ENCODE measurements at places on chromosomes 7 and 10.

DNA sequence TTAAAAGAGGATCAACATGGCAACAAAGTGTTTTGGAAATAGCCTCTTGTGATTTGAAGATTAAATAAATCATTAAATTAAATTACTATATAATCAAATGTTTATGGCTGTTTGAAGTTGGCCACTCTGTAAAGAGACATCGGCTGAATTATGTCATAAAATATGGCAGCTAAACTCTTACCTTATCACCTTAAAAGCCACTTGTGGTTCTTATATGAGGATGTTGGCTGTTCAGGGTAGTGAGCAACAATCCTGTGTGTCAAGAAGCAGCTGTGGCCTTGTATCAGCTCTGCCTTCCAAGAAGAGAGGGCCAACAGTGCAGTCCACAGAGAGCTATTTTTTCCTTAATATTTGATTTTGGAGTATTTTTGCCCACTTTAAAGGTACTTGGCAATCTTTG, 113.4 kb upstream of the CDK6 start:
- no peak for DNase-seq

GRCh38 chr7:36393826-36394225, 4.2 kb downstream of the ANLN start:
- no peak for DNase-seq

- no peak for DNase-seq
Observed at GRCh38 chr7:131327049-131327625, 539 bp upstream of the MKLN1 start.

DNA sequence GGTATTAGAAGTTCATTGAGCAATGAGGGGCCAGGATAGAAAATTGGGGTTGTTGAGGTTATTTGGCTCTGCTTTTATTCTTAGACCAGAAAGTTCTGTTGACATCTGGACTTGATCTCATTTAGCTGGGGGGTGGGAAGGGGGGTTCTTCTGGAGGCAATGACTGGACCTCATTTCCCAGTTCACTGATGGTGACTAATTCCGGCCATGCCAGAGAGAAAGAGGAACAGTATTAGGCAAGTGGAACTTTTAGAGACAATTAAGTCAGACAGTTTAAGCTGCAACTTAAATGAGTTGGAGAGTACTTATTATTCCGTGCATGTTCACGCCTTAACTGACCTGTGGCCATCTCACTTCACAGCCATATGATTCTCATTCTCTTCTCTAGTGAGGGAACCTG, 512.5 kb downstream of the REEP3 start:
- DNase-seq = no peak

- no peak for DNase-seq
Observed at GRCh38 chr7:101632641-101633040, 3.5 kb upstream of the MYL10 start.

DNA sequence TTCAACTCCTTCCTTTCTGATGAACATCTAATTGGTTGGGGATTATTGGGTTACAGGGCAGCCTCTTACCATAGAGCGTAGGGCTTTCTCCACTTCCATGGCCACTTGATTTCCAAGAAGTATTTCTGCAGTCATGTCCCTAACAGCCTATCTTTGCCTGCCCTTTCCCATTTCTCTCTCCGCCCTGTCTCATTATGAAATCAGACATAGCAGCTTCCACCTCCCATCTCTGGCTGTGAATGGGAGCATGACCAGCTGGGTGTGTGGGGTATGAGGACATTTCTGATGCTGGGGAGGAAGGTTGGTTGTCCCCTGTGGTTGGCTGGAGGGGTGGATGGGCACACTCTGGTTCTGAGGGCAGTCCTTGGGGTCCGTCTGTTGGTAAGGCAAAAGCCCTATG, 41.2 kb downstream of the ADCYAP1R1 start:
- DNase-seq = no peak

GRCh38 chr10:31819391-31819820, 109.2 kb downstream of the ARHGAP12 start:
- DNase-seq = no peak

DNA sequence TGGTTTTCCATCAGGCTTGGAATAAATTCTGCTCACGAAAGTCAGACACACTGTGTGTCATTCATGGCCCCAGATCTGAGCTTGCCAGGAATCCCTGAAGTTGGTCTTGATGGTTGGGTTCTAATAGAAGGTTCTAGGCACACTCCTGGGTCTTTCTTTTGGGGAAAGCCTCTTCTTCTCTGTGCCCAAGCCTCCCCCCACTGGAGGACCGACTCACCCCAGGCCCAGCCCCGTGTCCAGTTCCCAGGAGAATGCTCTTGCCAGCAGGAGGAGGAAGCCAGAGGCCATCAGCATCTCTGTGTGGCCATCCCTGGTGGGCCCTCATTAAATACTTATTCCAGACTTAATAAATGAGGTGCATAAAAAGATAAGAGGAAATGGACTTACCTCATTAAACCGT, 548.0 kb downstream of the TCERG1L start:
- DNase-seq = no peak

DNA sequence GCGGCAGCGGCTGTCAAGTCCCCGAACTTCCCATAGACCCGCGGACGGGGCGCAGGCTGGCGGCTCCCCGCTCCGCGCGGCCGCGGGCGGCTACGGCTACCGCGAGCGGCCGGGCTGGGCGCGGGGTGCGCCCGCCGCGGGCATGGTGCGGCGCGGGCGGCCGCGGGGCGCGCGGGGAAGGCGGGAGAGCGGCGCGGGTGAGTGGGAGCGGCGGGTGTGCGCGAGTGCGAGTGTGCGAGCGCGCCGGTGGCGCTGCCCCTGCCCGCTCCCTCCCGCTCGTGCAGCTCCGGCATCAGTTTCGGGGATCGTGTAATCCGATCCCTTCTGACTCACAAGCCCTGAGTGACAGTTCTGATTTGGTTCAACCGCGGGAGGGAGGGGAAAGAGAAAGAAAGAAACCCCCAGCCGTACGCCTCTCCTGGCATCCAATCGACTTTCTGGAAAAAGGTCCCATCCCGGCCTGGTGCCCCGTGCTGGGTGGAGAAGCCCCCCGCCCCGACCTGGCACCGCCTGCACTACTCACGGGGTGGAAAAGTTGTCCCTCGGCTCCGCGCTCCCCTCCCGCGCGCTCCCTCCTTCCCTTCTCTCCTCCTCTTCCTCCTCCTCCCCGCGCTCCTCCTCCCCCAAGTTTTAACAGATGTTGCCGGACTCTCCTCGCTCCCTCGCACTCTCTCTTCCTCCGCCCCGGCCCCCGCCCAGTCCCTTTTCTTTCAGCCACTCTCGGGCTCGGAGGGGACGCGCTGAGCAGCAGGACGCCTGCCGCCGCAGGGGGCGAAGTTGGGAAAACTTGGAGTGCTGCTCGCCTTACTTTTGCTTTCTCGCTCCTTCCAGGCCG, at the start of gene GLI3:
Gene GLI3 (minus strand): TSS at position 234 of the 835 bp plus-strand sequence. CDS start 13,956 bp downstream, outside the sequence.
- no peak for DNase-seq

DNA sequence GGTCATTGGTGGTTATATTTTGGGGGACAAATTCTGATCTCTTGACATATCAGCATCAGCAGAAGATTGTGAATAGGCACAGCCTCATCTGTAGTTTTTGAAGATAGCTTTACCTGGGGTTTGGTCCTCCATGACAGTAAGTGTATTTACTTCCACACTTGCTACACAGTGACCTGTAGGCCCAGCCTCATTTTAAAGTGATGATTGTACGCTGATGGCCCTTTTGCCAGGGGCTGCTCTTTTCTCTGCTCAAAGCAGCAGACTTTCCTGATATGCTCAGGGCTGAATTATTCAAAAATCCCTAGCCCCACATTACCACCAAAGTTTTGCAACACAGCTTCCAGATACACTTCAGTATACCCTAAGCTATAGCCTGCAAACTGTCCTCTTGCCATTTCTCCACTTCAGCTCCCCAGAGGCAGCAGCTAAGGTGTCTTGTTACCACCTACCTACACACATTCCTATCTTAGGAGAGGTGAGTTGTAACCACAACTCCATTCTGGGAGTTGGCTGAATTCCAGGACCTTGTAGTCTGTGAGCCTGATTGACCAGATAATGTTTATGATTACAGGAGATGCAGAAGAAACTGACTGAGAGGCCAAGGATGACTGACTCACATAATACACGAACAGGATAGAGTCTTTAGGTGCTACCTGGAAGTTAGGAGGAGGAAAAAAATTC, 6.0 kb downstream of the ASB4 start:
- DNase-seq = no peak

- no peak for DNase-seq
Observed at GRCh38 chr10:1942478-1942877, 205.2 kb upstream of the ADARB2 start.

GRCh38 chr7:38360776-38361175, 87.3 kb upstream of the TARP start:
- DNase-seq = no peak

DNA sequence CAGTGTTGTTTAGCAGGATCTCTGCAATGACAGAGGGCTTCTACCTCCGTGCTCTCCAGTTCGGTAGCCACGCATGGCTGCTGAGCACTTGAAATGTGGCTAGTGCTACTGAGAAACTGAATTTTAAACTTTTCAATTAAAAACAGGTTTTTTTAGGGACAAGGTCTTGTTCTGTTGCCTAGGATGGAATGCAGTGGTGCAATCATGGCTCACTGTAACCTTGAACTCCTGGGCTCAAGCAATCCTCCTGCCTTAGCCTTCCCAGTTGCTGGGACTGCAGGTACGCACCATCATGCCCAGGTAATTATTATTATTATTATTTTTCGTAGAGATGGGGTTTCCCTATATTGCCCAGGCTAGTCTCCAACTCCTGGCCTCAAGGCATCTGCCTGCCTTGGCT, 13.4 kb upstream of the SFRP5 start:
- DNase-seq = no peak

DNA sequence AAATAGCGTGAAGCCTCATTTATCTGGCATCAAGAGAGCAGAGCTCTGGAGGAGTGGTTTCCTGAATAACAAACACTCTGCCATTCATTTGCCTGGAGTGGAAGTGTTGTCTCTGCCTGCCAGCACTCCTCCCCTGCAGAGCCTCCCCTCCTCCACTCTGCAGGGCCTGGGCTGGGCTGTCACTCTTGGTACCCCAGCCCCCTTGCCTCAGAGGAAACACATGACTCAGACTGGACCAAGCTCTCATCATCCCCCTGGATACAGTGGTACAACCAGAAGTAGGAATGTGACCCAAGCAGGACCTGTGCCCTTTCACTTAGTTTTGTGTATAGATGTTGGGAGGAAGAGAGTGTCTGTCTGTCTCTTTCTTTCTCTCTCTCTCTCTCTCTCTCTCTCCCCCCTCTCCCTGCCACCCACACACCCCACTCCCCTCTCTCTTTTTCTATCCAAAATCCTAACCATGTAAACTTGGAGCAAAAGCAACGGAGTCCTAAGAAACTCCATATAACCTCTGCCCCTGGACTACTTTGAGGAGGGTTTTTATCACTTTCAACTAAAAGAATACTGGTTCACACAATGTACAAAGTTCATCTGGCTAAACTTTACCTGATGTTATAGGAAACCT, 43.9 kb downstream of the DOCK4 start:
- DNase-seq = no peak

GRCh38 chr7:26928703-26929347, 64.4 kb upstream of the SKAP2 start:
- DNase-seq = no peak

DNA sequence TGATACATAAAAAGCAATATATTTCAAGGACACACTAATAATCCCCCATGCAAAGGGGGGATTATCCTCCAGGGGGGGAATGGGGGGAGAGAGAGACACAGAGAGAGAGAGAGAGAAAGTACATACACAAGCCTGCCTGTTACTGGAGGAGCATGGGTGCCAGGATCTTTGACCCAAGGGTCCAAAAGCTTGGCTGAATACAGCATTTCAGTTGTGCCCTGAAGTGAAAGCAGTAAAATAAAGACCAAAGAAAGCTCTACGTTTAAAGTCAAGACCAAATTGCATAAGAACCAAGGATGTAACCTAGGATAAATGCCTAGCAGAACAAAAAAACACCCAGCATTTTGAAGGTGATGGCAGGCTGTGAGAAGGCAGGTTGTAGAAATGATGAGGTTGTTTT, 27.8 kb upstream of the ITGB8 start:
- no peak for DNase-seq

GRCh38 chr10:60989400-60989876, 45.5 kb upstream of the RHOBTB1 start:
- no peak for DNase-seq

DNA sequence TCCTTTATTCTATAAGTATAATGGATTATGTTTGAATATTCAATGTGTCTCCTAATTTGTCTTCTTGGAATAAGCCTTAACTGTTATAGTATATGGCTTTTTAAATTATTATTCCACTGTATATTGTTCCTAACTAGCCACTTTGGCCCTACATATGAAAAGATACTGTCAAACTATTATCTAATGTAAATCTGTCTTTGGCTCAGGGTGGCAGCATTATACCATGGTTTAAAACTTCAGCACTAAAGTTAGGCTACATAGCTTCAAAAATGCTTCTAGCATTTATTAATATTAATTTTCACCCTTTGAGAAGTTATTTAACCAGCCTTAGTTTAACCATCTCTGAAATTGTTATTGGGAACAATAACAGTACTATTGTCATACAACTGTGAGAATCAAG, 543.1 kb upstream of the MBL2 start:
- no peak for DNase-seq

DNA sequence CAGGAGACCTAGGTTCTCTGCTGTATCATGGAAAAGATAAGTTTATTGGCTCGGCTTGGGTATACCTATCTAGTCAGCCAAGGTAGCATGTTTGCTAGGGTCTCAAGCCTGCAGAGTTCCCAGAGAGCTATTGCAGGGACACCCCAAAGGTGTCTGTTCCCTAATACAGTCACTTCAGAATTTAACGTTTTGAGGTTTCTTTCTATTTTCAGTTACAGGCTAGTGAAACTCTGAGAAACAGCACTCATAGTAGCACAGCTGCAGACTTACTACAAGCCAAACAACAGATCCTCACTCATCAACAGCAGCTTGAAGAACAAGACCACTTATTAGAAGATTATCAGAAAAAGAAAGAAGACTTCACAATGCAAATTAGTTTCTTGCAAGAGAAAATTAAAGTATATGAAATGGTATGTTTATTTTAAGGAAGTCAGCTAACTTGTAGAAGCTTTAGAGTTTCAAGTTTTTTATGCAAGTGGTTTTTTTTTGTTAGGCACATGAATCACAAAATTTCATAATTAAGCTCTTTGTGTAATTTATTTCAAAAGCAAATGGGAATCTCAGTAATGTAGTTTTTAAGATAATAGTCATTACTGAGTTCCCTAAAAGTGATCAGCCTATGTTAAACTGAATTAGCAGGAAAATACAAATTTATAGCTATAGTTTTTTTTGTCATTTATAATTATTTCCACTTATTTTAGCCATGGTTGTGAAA, 54.9 kb downstream of the AKAP9 start:
- DNase-seq = no peak

- no peak for DNase-seq
Observed at GRCh38 chr7:144414815-144415214, 11.3 kb upstream of the NOBOX start.

DNA sequence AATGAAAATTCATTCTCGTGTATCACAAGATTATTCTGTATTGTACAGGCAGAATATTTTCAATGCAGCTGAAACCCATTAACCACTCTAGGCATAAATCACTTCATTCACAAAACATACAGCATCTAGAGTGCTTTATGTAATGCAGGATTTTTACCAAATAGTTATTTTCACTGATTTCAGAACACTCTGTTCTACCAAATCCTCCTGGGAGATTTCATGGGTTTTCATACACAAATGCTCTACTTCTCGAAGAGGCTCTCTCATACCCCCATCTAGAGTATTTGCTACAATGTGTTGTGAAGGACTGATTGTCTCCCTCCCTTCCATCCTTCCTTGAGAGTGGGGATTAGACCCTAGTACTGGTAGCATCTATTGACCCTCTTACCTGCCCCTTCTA, 209.2 kb upstream of the LRRN3 start:
- DNase-seq = no peak
